ENCODE measurements at places on chromosomes 2 and 18.

DNA sequence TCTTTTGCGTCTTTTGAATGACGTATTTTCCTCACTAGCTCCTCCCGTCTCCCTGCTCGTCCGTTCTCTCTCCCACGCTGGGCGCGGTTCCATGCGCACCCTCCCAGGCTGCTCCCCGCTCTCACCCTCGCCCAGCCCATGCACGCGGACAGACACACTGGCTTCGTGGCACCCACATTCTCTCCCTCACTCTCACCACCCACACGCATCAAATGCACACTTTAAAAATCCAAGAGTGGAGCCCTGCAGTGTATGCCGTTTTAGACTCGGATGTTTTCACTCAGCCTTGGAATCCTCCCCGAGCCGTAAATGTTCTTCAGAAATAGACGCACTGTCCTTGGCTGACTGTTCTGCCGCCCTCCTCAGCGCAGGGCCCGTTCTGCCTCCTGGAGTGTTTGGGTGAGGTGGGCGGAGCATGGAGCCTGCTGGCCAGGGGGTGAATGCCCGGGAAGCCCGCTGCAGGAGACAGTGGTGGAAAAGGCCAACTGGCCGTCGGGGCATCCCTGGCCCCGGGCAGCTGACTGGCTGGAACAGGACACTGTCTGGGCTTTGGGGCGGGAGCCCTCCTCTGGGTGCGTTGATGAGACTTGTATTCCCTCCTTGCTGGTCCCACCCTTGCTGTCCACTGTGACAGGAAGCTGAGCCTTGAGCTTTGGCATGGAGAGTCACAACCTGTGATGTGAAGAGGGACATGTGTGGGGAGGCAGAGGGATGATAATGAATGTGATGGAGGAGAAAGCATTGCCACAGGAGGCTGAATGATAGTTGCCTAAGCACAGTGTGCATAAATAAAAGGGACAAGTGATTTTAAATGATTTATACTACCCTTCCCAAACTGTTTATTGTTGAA, 35.4 kb upstream of the LYPD6B start:
- DNase-seq = no peak

DNA sequence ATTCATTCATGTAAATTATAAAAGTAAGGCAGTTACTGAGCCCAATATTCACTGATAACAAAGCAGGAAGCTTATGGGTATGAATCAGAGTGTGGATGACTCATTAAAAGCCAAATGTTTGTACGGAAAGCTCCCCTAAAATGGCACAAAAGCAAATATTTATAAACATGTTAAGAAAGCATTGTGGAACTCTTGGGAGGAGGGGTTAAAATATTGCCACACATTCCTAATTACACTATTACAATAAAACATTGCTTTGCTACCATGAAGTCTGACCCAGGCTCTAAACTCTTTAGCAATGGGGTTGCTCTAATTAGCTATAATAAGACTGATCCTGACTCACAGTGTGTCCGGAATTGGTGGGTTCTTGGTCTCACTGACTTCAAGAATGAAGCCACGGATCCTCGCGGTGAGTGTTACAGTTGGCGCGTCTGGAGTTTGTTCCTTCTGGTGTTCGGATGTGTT, 110.9 kb downstream of the NAB1 start:
- DNase-seq = peak; percentile 65

- DNase-seq = no peak
Observed at GRCh38 chr2:225310745-225311144, 88.8 kb upstream of the NYAP2 start.

DNA sequence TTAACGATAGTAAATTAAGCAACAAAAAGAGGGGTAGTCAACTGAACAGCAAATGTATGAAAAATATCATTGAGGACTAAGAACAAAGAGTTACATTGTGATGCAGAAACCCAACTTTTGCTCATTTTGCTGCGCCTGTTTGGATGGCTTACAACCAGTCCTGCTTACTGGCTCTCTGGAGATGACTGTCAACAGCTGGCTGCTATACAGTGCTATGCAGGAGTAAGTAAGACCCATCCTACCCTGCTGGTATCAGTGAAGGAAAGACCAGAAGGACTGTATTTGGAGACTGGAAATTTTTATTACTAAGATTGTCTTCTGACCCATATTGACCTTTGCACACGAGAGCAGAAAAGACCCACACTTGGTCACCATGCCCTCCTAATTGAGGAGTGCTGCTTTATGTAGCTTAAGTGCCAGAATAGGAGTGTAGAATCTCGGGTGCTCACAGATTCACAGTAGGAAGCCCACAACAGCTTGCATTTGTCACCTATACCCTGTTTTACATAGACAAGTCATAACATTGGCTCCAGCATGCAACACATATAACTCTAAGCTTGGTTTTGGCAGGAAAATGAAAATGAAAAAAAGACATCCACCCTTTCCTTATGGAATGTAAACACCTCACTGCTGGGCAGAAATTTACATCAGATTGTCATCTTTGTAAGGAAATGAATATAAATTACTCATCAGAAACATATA, 1915.0 kb upstream of the CELF4 start:
- DNase-seq = no peak

GRCh38 chr2:214471990-214472389, 61.1 kb downstream of the VWC2L start:
- DNase-seq = no peak
